ENCODE measurements at places on chromosomes 3 and 15. TPM values are rescaled to one million over a fixed set of nuclear protein-coding genes. Genes with fewer than 3 reads are reported as not detected.

Gene RARRES1
- 26.3 TPM for total RNA-seq

Gene NRROS
- total RNA-seq: 4.1 TPM

Gene ATP13A4
- 7.7 TPM for total RNA-seq

Gene GLCE
- 44.4 TPM for total RNA-seq

Gene PEX5L
- 0.11 TPM for total RNA-seq
